ENCODE measurements at places on chromosomes 2 and 18.
A peak's percentile ranks its signal among the peaks of the same experiment; 100 is the strongest.

DNA sequence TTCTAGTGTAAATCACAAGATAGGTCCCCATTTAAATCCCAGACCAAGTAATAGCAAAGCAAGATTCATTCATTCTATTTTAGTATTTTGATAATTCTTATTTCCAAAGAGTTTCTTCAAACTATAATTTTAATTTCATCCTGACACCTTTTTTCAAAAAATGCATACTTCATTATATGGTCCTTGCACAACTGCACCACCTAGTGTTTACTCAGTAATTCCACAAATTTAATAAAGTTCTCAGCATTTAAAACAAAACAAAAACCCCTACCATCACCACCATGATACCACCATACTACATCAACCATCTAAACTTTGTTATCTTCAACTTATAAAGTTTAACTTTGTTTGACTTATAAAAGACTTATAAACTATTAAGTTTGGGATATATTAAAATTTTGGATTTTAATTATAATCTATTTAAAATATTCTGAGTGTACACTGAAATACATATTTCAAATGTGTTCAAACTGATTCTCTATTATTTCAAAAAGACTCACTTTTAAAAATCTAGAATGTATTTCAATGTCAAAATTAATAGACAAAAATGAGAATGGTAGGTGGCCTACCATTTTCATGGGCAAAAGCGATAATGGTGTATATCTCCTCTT is 44.2 kb downstream of the WDPCP start:
- no peak for DNase-seq

DNA sequence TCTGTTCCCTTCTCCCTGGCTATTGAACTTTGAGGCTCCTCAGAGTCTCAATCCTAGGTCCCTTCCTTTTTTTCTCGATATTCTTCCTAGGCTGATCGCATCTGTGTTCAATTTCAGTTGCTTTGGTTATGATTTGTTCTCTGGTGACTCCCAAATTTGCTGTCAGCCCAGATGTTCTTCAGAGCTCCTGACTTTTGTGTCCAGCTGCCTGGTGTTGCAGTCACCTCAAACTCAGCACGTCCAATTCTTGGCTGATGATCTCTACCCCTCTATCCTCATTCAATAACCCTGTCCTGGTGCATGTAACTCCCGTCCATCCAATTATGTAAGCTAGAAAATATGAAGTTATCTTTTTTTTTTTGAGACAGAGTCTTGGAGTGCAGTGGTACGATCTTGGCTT is 31.4 kb downstream of the DIS3L2 start:
- no peak for DNase-seq

GRCh38 chr2:75787532-75788132 is 76.9 kb upstream of the GCFC2 start:
- peak; percentile 3 for DNase-seq

GRCh38 chr2:234502919-234503285 is 6.0 kb upstream of the ARL4C start:
- DNase-seq, result no peak

GRCh38 chr2:236021499-236022057 is 146.6 kb downstream of the GBX2 start:
- no peak for DNase-seq

All from CD4-positive, alpha-beta T cell treated with Interleukin-12 subunit alpha and Interleukin-12 subunit beta, for 1 hour (primary cell).